ENCODE measurements at places on chromosomes 7 and 10.

- no peak for DNase-seq
Observed at GRCh38 chr10:52213321-52213752, 100.7 kb upstream of the DKK1 start.

- no peak for DNase-seq
Observed at GRCh38 chr10:3704565-3705325, 80.3 kb downstream of the KLF6 start.

DNA sequence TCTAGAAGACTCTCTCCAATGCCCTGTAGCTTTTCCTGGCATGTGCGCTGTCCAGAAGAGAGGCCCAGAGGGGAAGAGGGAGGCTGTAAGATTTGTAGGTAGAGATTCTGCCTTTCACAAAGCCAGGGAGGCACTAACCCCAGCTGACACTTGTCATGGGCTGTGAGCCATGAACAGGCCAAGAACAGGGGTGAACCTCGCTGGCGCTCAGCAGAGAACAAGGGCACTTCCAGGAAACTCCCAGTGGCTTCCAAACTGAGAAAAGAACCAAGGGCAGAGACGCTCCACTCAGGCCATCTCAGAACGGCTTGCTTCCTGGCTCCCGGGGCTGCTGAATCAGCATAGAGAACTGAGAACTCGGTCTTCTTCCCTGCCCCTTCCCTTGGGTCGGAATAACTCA, 257.8 kb upstream of the ZNF32 start:
- no peak for DNase-seq

GRCh38 chr7:66307591-66308215, 102.6 kb downstream of the TPST1 start:
- no peak for DNase-seq

DNA sequence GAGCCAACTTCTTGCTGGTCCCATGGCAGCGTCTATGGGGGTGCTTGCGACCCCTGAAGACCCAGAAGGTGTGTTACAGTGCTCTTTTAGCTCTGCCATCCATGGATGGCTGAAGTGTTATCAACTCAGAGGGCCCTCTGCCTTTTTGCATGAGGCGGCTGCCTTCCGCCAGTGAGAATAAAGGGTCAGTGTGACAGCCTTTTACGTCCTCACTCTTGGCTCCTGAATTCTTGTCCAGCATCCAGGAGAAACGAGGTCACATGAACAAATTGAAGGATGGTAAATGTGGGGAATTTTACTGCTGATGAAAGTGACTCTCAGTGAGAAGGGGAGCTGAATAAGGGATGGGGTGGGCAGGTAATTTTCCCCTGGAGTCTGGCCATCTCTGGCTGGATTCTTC, 24.1 kb downstream of the SSMEM1 start:
- DNase-seq, result no peak

- no peak for DNase-seq
Observed at GRCh38 chr7:150323682-150324372, 482 bp upstream of the ACTR3C start.

DNA sequence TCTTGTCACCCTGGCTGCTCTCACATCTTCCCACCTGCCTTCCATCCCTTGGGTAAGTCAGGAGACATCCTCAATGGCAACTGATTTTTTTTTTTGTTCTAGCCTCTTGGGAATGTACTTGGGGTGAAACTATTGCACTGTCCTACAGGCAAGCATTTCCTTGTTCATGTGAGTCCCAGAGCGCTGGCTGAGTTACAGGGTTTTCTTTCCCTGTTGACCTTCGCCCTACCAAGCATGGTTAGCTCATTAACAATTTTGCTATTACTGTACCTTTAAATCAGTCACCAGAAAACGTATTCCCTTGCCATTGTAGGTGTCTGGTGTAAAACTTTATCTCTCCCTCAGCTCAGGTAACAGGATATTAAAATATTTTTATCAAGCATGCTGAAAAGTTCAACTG, 98.9 kb downstream of the PRLHR start:
- DNase-seq, result no peak

DNA sequence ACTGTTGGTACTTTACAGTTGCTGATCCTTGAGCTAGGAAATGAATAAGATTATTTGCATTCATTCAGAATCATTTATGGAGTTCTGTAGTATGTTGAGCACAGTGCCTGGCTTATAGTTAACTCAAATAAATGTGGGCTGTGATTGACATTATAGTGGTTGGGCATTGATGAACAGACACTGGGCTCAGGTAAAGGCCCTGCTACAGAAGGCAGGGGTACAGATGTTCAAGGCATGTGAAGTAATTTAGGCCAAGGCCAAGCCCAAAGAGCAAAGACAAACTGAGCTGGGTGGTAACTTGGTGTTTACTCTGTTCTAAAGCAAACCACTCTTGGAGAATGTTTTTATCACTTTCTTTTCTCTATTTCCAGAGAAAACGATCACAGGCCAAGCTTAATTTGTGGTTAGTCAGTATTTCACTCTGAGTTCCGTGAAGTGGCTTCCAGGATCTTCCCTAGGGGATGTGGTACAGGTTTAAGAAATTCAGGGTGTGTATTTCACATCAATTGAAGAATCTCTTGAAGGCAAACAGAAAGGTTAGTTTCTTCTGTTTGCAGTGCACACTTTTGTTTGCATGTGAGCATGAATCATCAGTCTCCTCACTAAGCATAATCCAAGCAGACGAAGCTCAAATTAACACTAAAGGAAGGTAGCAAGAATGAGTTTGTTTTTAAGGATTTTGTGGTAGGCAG, 113.9 kb upstream of the PRR15 start:
- no peak for DNase-seq

GRCh38 chr7:70446448-70447143, 685.3 kb upstream of the GALNT17 start:
- DNase-seq, result no peak

GRCh38 chr10:15374156-15374555, 3.1 kb upstream of the FAM171A1 start:
- no peak for DNase-seq

DNA sequence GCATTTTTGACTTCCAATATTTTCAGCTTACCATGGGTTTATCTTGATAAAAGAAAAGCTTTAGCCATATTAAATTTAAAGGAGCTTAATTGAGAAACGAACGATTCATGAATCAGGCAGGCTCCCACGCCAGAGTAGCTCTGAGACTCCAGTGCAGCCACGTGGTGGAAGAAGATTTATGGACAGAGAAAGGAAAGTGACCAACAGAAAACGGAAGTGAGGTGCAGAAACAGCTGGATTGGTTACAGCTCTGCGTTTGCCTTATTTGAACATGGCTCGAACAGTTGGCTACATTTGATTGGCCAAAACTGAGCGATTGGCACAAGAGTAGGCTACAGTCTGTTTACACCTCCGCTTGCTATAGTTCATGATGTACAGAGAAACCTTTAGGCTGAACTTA, 395.4 kb downstream of the GATA3 start:
- DNase-seq, result no peak

DNA sequence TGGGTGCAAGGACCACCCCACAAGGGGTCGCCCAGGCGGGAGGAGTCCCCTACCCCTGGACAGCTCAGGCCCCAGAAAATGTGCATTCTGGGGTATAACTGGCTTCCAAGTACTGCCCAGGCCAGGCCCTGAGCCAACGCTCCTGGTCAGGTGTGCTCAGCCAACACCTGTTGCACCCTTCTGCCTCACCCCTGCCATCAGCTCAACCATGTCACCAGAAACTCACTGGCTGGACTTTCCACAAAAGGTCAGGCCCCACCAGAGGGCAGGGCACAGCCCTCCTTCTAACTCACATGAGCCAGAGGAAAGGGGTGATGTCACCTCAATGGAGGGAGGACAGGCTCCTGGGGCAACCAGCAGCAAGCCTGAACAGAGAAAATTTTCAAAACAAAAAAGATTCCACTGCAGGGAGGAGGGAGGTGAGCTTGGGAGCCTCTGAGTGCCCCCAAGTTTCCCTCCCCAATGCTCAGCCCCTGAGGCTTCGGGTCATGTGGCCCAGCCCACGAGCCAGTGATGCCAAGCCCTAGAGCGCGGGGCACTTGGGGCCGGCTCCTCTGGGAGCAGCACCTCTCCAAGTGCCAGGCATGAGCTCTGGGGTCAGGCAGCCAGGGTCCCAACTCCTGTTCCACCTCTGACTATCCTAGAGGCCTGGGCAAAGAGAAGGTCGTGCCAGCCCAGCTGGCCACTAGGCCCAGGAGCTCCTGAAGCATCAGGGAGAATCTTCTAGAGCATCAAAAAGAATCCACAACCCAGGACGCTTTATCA, 2.2 kb downstream of the OGDHL start:
- no peak for DNase-seq

DNA sequence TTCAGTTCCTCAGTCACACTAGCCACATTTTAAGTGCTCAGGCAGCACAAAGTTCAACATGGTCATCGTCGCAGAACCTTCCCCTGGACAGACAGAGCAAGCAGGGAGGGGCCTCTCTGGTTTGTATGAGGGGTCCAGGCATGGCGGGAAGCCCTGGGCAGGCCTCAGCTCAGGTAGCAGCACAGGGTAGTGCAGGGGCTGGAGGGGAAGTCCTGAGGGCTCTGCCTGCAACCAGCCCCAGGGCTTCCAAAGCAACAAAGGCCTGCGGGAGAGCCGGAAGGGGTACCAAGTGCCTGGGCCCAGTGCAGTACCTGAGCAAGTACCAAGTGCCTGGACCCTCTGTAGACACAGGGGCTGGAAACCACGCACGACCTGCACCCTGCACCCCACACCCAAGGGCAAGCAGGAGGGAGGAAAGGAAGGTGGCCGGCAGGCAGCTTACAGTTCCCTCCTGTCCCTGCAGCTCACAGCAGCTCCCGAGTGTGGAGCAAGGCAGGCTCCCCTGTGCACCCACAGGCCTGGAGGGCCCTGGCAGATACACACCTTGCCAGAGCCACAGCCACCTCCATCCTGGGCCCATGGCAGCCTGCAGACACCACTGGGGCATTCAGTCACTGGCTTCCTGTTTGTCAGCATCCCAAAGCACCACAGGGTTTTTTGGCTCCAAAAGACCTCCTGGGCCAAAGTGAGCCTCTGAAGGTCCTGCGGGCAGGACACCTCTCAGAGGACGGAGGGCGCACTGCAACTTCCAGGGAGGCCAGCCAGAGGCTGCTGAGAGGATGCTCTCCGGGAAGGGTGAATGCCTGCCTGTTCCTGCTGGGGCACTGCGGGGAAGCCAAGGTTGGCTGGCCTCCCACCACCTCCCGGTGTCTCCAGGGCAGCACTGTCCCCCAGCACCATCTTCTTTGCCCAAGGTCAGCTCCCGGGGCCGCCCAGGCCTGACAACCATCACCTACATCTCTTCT, 6.5 kb upstream of the RET start:
- DNase-seq, result no peak
